ENCODE measurements at places on chromosomes 2 and 18.

DNA sequence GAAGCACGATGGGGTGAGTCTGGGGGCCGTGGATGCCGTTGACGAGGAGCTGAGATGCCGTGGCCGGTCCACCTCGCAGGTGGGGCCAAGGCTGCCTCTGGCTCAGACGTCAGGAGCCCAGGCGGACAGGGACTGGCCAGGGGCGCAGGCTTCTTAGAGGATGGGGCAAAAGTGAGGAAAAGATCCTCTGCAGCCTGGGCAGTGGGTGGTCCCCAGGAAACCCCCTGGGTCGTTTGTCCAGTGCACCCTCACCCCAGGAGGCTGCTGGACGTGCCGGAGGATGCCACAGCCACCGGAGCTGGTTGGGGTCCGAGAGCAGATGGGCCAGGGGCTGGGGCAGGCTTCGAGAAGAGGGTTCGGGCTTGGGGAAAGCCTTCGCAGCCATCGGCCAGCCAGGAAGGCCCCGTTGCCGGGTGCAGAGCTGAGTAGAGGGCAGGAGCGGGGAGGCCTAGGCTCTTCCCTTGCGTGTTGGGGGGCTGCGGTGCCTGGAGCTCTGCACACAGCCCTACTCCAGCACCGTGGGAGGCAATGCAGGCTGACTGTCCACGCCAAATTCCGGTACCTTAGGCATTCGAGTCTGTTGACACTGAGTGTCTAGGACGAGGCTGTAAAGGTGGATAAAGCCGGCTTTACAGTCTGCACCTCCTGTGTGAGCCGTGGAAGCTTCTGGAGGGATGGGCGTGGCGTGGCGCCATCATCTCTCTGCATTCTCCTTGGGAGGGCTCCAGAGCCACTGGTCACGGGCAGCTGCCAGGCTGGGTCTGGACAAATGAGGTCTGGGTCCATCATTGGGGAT, 18.8 kb downstream of the GPC1 start:
- H3K4me1 ChIP-seq: peaks cover 60% of the 10 kb centered on the region
- no peaks in the 10 kb centered on the region for H3K36me3 ChIP-seq
- H3K27me3 ChIP-seq: no peaks in the 10 kb centered on the region

GRCh38 chr2:69202327-69202726, 184.7 kb downstream of the GFPT1 start:
- H3K4me3 ChIP-seq: no peak overlapping the region
- H3K4me1 ChIP-seq: no peaks in the 10 kb centered on the region
- H3K27ac ChIP-seq: no peak overlapping the region
- H3K27me3 ChIP-seq: no peaks in the 10 kb centered on the region
- DNase-seq: no peak

DNA sequence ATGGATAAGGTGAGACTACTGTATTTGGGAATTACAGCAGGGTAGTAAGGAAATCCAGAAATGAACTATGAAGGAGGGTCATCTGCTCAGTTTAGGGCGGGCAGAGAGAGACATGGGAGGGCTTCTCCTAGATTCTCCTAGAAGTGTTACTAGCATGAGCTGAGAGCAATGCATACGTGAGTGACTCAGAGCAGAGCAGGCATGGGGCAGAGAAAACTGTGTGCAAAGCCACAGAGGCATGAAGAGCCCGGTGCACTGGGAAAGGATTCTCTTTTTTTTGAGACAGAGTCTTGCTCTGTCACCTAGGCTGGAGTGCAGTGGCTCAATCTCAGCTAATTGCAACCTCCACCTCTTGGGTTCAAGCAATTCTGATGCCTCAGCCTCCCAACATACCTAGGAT, 116.2 kb downstream of the SOCS6 start:
- H3K4me3 ChIP-seq: no peak overlapping the region
- no peak for DNase-seq
- H3K36me3 ChIP-seq: no peaks in the 10 kb centered on the region
- no peaks in the 10 kb centered on the region for H3K4me1 ChIP-seq
- H3K27ac ChIP-seq: no peak overlapping the region
- H3K27me3 ChIP-seq: no peaks in the 10 kb centered on the region

DNA sequence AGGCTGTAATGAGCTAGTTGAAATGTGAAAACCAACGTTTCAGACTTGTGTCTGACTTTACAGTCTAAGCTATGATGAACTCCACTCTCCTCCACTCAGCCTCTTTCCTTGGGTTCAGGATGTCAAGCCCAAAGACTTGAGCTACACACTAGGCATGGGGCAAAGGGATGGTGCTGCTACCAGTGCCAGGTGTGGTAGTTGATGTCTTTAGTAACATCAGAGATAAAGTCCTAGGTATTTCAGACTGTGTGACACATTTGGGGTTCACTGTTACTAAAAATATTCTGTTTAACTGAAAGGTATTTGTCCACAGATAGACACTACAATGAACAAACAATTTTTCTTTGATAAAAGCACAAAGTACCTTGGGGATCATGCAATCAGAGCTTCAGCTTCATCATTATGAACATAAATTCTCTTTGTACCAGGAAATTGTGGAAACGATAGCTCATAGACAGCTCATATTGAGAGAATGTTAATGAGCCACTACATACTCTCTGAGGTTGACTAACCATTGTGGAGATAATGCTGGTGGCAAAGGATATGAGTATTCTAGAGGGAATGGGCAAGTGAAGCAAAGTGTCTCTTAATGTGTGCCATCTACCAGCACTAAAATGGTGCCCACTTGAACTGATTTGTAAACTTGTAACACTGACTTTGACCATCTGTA, 253.7 kb upstream of the THUMPD2 start:
- no peaks in the 10 kb centered on the region for H3K27me3 ChIP-seq
- H3K4me3 ChIP-seq: no peak overlapping the region
- H3K36me3 ChIP-seq: no peaks in the 10 kb centered on the region
- no peak for DNase-seq
- H3K27ac ChIP-seq: no peak overlapping the region

- H3K27ac ChIP-seq: no peak overlapping the region
- H3K4me3 ChIP-seq: no peak overlapping the region
- H3K36me3 ChIP-seq: no peaks in the 10 kb centered on the region
- no peaks in the 10 kb centered on the region for H3K27me3 ChIP-seq
- no peak for DNase-seq
Observed at GRCh38 chr18:59268127-59268720, 5.0 kb downstream of the RAX start.

All from PC-9 (cell line).